ENCODE measurements at places on chromosomes 1 and 21. TPM values are rescaled to one million over a fixed set of nuclear protein-coding genes. Genes with fewer than 3 reads are reported as not detected.

GRCh38 chr1:225808136-225808535 lies 1.8 kb upstream of the EPHX1 start:
- DNase-seq, result no peak

GRCh38 chr1:223479261-223479660 lies 86.0 kb downstream of the CCDC185 start:
- DNase-seq, result no peak

- DNase-seq, result no peak
Observed at GRCh38 chr1:81619156-81619555, 181.6 kb upstream of the ADGRL2 start.

DNA sequence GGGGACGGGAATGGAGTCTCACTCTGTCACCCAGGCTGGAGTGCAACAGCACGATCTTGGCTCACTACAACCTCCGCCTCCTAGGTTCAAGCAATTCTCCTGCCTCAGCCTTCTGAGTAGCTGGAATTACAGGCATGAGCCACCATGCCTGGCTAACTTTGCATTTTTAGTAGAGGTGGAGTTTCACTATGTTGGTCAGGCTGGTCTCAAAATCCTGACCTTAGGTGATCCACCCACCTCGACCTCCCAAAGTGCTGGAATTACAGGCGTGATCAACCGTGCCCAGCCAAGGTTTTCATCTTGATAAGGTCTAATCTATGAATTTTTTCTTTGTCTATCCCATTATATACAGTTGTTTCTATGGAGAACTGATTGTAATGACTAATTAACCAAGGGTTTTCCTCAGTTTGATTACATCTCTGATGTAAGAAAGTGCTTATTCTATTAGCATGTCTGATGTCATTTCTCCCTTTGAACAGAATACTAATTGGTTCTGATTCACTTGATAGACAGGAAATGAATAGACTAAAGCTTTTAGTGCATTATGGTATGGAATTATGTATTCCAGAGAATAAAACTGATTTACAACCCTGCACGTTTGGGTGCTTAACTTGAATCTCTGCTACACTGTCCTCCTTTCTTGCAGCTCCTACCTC lies 11.9 kb downstream of the PACC1 start:
- no peak for DNase-seq

Gene CXADR
- total RNA-seq, result 4.4 TPM

DNA sequence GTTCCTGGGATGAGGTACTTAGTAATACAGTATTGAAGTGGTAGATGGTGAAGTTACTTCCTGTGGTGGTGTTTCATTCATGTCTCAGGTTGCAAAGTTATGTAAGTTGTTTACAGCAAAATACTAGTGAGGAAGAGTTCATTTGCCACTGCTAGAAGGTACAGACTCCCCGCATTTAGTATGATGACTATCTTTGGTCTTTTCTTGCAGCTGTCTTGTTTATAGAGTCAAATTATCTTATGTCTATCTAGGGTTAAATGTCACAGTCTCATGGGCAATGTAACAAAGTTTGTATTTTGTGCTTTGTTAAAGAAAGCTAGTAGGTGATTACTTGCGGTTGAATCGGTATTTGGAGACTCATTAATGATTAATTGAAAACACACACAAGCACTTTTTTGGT lies 50.2 kb downstream of the LRRC8D start:
- no peak for DNase-seq

DNA sequence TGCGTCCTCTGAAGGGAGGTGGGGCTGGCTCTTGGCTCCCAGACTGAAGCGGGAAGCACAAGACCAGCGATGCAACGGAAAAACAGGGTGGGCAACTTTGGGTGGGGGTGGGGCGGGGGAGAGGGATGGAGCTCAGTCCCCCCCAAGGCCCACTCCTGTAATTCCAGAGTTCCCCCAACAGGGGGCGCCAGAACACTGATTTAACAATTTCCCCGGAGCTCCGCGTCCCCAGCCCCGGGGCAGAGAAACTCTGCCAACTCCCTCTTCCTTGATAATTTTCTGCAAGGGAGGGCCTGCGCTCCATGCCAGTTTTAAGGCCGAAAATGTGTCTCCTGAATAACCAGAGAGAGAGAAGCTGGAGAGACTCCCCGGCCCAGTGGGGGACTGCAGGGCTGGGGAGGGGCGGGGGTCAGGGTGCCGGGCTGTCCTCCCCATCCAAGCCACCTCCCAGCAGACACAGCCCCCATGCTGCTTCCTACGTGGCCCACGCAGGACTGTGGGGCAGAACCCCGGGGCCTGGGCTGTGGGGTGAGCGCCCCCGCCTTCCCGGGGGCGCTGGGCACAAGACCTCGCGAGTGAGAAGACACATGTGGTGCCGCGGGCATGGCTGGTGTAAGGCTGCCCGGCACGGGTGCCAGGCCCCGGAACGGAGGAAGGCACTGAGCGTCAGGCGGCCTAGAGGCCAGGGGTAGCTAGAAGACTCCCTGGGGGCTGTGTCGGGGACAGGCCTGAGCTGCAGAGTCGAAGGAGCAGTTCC lies 51.4 kb downstream of the KIF21B start:
- no peak for DNase-seq

GRCh38 chr1:9410737-9411297 lies 118.1 kb downstream of the SPSB1 start:
- no peak for DNase-seq

Gene THAP3
- 17.5 TPM for total RNA-seq

Gene ARHGEF10L
- 0.95 TPM for total RNA-seq

GRCh38 chr1:38561725-38562124 lies 297.8 kb downstream of the RRAGC start:
- DNase-seq, result no peak

DNA sequence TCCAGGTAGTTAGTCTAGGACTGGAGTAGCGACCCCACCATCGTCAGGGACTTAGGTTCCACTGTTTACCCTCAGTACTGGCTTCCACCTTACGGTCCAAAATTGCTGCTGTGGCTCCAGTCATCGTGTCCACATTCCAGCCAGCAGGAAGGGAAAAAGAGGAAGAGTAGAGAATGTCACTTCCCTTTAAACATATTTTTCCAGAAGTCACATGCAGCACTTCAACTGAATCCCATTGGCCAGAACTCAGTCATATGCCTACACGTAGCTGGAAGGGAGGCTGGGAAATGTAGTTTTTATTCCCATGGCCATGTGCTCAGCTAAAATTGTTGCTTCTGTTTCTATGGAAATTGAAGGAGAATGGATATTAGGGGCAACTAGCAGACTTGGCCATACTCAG lies 84.1 kb upstream of the SELENON start:
- DNase-seq, result no peak

DNA sequence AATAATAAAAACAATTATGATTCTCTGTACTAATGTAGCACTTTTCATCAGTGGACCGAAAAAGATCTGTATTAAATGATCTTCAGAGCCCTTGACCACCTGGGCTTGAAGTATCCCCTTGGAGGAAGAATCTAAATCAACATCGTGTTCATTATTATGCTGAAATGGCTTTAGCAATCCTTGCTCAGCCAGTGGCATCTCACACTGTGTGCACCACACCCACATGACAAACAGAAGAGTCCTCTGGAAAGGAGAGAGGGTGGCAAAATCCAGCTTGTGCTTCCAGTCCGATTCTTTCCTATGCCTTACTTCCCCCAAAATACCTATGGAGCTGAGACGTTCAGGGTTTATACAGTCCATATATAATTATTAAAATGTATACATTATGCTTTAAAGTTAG lies 318.5 kb upstream of the RUNX1 start:
- no peak for DNase-seq

- DNase-seq, result no peak
Observed at GRCh38 chr1:25587290-25587689, 29.3 kb upstream of the MAN1C1 start.

Gene GCSAML
- total RNA-seq, result not detected

Gene ZNF683
- total RNA-seq, result not detected

Gene TMEM61
- total RNA-seq, result not detected

- DNase-seq, result no peak
Observed at GRCh38 chr1:113534875-113535274, 144.6 kb downstream of the MAGI3 start.

DNA sequence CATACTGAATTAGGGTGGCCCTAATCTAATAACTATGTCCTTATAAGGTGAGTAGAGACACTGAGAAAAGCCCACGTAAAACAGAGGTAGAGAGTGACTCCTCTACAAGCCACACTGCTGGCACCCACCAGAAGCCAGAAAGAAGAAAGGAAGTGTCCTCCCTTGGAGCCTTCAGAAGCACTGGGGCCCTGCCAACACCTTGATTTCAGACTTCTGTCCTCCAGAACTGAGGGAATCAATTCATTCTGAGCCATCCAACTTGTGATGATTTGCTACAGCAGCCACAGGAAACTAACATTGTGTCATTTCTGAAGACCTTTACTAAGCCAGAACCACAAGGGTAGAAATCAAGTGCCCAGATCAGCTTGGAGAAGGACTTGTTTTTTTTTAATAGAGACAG lies 15.0 kb downstream of the GNB1 start:
- no peak for DNase-seq
